ENCODE measurements at places on chromosomes 3 and 15.

- no peak for DNase-seq
Observed at GRCh38 chr3:31562525-31562924, 29.8 kb downstream of the STT3B start.

- DNase-seq, result no peak
Observed at GRCh38 chr3:184377374-184377773, 633 bp downstream of the THPO start.

- no peak for DNase-seq
Observed at GRCh38 chr3:46071222-46071858, 44.1 kb upstream of the XCR1 start.

GRCh38 chr15:89401631-89402517, 67.2 kb upstream of the POLG start:
- DNase-seq, result no peak

GRCh38 chr15:75225951-75226732, 24.5 kb downstream of the C15orf39 start:
- no peak for DNase-seq

- no peak for DNase-seq
Observed at GRCh38 chr15:88909956-88910831, 3.0 kb downstream of the MFGE8 start.

DNA sequence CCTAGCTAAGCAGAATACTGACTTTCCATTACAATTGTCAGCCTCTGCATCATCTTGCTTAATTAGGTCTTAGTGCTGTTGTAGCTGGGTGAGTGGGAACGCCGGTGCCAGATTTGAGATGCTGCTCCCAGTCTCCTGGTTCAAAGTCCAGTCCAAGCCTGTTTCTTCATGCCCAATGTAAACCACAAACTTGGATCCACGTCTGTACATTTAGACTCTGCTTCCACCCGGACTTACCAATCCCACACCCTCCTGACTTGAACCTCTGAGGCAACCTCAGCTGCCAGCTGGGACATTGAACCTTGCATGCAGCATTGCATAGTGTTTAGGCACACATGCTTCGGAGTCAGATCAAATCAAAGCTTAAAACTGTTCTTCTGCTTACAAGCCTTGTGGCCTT, 43.0 kb downstream of the BCL2L10 start:
- DNase-seq, result no peak

GRCh38 chr3:129415830-129416229, 12.6 kb downstream of the EFCAB12 start:
- no peak for DNase-seq

- DNase-seq, result no peak
Observed at GRCh38 chr3:186451371-186451770, 89.3 kb upstream of the DGKG start.

DNA sequence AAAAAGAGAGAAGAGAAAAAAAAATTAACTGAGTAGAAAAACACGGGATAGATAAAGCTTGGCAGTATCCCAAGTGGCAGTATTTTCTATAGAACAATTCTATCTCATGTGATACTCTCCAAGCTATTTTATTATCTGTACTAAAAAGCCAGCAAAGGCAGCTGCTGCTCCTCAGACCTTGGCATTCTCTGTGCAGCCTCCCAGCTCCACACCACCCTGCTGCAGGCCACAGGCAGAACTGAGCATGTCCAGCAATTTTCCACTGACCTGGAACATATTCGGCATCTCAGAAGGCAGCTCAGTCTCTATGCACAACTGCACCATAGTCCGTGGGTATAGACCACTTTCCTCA, 1161.4 kb downstream of the IGSF11 start:
- DNase-seq, result no peak

DNA sequence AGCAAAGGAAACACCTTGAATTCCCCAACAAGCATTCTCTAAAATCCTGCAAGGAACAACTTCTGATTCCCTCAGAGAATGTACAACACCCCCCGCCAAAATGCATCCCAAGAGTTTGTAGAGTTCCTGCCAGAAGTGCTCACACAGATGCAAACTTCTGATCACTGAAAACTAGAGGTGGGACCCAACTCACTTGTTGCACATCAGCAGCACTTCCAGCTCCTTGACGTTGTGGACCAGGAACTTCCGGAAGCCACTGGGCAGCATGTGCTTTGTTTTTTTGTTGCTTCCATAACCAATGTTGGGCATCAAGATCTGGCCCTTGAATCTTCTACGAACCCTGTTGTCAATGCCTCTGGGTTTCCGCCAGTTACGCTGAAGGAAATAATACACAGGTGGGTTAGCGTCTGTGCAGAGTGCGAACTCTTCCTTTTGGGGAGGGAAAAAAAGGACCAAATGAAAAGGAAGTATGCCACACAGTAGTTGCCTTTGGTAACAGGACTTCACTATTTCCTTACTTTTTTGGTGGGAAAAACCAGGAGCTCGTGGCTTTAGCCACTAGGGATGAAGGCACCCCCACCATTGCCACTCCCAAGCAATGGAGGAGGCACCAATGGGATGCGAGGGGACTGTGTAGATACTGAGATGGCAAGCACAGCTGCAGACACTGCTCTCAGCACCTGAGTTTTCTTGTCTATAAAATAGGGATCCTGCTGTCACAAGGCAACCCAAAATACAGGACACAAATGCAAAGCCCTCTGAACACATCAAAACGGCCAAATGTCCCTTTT, 2.0 kb downstream of the RPL32 start:
- DNase-seq, result no peak

DNA sequence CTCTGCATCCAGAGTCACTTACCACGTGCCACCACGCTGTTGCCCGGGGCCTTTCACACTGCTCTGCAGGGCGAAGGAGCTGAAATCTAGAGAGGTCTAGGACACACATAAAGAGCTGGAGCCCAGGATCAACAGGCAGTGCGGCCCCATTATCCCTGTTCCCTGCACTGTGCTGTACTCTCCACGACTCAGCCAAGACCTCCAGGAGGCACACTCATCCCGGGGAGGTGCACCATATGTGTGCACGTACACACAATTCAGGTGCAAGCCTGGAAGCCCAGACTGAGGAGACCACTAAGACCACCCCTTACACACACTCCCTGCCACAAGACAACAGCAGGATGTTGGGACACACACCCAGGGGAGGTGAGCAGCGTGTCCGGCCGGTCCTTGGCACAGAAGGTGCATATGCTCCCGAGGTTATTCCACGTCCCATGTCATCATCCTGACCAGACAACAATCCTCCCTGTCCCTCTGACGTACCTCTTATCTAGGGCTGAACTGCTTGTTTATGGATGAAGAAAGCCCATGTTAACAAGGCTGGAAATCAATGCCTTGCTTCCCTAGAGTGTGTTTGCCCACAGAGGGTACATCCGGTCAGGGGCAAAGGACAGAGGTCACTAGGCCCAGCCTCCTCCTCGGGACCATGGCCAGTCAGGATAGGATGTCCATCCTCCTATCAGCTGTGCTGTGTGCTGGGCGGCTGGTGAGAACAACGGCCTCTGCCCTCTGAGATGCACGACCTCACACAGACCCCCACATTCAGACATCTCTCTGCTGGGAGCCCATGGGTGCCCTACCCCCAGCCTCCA, 16.1 kb downstream of the KLF15 start:
- peak; percentile 10 for DNase-seq

- DNase-seq, result no peak
Observed at GRCh38 chr3:178058629-178059028, 477.6 kb upstream of the KCNMB2 start.

DNA sequence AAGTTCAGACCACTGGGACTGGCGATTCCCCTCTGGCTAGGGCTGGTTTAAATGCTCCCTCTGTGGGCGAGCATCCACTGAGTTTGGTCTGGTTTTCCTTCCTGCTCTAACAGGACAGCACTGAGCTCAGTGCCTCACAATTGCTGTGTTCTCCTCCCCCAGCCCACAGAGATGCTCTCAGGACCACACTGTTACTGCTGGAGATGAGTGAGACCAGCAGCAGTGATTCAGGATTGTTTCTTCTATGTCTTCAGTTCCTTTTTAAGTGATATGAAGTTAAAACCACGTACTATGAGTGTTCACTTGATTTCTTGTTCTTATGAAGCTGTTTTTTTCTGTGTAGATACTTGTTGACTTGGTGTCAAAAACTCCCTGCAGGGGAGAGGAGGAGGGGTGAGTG, 180.4 kb upstream of the COL8A1 start:
- DNase-seq, result no peak

- DNase-seq, result no peak
Observed at GRCh38 chr15:77537006-77537405, 95.7 kb downstream of the LINGO1 start.

GRCh38 chr15:73865904-73866303, 7.5 kb upstream of the TBC1D21 start:
- no peak for DNase-seq

- DNase-seq, result no peak
Observed at GRCh38 chr3:163368168-163368567, 1710.1 kb downstream of the SI start.

DNA sequence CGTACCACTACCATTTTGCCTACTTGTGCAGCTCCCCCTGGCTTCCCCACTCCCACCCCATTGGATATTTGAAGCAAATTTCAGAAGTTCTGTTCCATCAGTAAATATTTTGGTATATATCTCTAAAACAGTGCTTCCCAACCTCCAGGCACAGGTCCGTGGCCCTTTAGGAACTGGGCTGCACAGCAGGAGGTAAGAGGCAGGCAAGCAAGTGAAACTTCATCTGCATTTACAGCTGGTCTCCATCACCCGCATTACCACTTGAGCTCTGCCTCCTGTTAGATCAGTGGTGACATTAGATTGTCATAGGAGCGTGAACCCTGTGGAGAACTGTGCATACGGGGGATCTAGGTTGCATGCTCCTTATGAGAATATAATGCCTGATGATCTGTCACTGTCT, 97.2 kb upstream of the LRRFIP2 start:
- DNase-seq, result no peak

DNA sequence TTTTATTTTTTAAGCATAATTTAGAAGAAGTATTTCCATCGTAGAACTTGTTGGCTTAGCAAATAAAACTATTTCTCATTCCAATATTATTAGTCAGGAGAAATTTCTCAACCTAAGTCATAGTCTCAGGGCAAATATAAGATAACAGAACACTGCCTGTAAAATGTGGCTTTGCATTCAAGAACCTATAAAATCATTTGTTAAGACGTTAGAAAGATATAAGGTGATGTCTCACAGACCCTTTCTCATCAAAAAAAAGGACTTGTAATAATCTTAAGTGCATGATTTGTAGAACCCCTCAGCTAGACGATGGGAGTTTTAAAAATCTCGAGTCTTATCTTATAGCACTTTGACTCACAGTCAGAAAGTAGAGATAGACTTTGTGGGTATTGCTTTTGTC, 314.7 kb upstream of the CFAP20DC start:
- no peak for DNase-seq

GRCh38 chr3:128482666-128483656, 10.0 kb downstream of the GATA2 start:
- peak; percentile 38 for DNase-seq

- DNase-seq, result no peak
Observed at GRCh38 chr3:15602146-15602536, 596 bp downstream of the BTD start.

- no peak for DNase-seq
Observed at GRCh38 chr15:100309109-100310040, 32.4 kb downstream of the ADAMTS17 start.

GRCh38 chr15:31517711-31518110, 191.1 kb downstream of the KLF13 start:
- no peak for DNase-seq

GRCh38 chr15:41695750-41696436, 35.7 kb downstream of the MGA start:
- no peak for DNase-seq

DNA sequence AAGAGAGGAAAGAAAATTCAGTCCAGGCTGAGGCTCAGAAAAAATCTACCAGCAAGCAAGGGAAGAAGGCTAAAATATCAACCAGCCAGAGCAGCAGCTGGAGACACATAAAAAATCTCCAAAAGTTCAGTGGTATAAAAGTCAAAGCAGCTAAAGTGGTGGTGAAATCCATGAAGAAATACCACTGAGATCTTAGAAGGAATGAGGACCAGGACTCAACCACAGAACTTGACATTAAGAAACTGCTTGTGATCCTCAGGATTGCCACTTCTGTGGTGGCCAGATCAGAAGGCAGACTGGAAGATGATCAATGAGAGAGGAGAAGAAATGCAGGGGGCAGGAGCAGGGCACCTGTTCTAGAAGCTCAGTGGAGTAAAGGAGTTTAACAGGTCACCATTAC, 22.5 kb downstream of the CNTN3 start:
- no peak for DNase-seq

DNA sequence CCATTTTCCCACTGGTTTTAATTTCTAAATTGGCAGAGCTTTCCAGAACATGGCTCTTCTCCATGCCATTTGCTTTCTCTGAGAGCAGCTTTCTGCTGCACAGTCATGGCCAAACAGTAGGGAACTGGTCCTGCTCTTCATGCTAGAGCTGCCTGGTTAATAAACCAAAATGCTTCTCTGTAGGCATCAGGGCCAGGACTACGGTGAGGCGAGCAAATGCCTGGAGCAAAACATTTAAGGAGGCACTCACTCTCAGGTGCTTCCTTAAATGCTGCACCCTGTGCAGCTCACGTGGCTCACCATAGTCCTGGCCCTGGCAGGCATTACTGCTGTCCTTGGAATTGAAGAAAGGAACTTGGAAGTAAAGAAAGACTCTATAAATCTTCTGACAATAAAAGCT, 48.5 kb upstream of the PPP2R3A start:
- DNase-seq, result no peak

- DNase-seq, result no peak
Observed at GRCh38 chr15:91228890-91229289, 128.8 kb downstream of the SV2B start.

DNA sequence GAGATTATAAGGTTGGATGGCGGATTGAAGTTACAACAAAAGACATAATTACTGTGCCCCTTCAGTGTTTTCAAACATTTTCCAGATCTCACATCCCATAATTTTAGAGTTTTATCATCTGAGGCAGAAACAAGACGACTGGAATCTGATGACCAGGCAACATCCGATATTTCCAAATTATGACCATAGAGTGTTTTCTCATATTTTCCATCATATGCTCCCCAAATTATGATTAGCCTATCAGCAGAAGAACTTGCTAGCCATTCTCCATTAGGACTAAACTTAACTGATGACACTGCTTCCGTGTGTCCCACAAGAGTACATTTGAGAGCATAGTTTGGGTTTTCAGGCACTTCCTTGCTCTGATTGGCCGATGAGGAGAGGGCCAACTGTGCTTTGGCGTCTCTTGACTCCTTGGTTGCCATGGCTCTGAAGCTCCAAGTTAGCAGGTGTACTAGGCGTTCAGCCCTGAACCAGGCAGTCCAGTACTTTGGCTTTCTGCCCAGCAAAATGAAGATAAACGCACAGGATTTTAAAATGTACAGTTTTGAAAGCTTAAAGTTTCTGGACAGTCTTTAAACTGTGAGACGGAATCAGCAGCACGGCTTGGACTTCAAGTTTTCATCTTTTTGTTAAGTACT, 638 bp downstream of the WDR5B start:
- peak; percentile 44 for DNase-seq

GRCh38 chr3:152870027-152870426, 35.1 kb downstream of the P2RY1 start:
- DNase-seq, result no peak

- DNase-seq, result no peak
Observed at GRCh38 chr3:64046996-64047594, 23.8 kb upstream of the PSMD6 start.
